ENCODE measurements at places on chromosomes 3 and 15. TPM values are rescaled to one million over a fixed set of nuclear protein-coding genes. Genes with fewer than 3 reads are reported as not detected.

DNA sequence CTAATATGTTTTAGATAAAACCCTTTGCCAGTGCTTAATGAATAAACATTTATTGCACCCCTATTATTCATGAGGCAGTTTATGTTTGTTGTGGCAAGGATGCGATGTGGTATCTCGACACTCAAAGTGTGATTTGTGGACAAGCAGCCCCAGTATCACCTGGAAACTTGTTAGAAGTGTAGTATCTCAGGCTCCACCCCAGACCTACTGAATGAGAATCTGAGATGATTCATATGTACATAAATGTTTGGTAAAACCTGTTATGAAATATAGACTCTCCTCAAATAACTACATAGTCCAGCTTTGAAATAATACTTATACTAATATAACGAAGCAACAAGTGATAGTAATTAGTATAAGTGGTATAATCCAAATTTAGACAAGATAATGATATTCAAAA lies 914.8 kb downstream of the TUSC7 start:
- no peaks in the 10 kb centered on the region for H3K27me3 ChIP-seq

GRCh38 chr3:24943961-24944360 lies 449.3 kb upstream of the THRB start:
- H3K36me3 ChIP-seq = no peaks in the 10 kb centered on the region
- no peaks in the 10 kb centered on the region for H3K4me1 ChIP-seq
- H3K27ac ChIP-seq = no peak overlapping the region
- H3K4me3 ChIP-seq = no peak overlapping the region
- H3K27me3 ChIP-seq = no peaks in the 10 kb centered on the region

GRCh38 chr15:98889930-98890695 lies 117.5 kb downstream of the PGPEP1L start:
- H3K27ac ChIP-seq = no peak overlapping the region
- H3K4me1 ChIP-seq = peaks cover 3% of the 10 kb centered on the region
- peaks cover 15% of the 10 kb centered on the region for H3K36me3 ChIP-seq
- no peaks in the 10 kb centered on the region for H3K27me3 ChIP-seq
- DNase-seq = no peak

DNA sequence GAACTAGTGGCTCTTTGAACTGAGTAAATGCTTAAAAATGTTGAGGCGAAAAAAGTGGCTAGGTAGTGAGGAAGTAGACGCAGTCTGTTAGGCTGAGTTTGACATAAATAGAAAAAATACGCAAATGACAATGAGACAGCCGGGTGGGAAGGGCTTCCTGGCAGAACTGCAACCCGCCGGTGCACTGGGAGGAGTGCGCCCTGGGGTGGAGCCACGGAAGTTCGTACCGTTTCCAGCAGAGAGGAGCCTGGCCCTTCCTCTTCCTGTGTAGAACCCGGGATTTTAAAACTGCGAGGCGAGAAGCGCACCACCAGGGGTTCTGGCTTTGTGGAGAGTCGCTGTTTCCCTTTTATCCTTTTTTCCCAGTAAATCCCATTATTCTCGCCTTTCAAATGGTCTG lies 602.6 kb downstream of the PYDC2 start:
- H3K4me3 ChIP-seq = no peak overlapping the region
- H3K27me3 ChIP-seq = no peaks in the 10 kb centered on the region
- no peak for DNase-seq
- H3K27ac ChIP-seq = no peak overlapping the region

DNA sequence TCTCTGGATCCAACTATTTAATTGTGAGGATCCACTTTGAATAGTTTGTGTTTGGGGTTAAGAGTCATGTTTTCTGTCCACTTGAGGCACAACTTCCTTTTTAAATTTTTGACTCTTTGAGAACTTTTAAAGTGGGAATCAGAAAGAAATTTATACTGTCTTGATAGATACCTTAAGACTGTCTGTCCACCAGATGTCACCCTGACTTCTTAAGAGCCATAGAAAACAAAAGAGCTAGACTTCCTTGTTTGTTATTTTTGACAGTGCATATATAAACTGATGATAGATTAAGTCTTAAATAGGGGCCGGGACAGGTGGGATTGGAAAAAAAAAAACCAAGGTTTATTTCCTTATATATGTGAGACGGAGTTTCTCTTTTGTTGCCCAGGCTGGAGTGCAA lies 52.1 kb upstream of the WDR72 start:
- no peak overlapping the region for H3K27ac ChIP-seq
- no peaks in the 10 kb centered on the region for H3K36me3 ChIP-seq
- no peaks in the 10 kb centered on the region for H3K27me3 ChIP-seq
- H3K4me1 ChIP-seq = no peaks in the 10 kb centered on the region
- no peak overlapping the region for H3K4me3 ChIP-seq

GRCh38 chr3:177426878-177427495 lies 229.7 kb upstream of the TBL1XR1 start:
- H3K27ac ChIP-seq = no peak overlapping the region
- peaks cover 7% of the 10 kb centered on the region for H3K4me1 ChIP-seq
- no peaks in the 10 kb centered on the region for H3K27me3 ChIP-seq
- no peaks in the 10 kb centered on the region for H3K36me3 ChIP-seq

- no peak overlapping the region for H3K27ac ChIP-seq
- H3K36me3 ChIP-seq = no peaks in the 10 kb centered on the region
- no peak for DNase-seq
- peaks cover 20% of the 10 kb centered on the region for H3K4me1 ChIP-seq
Measured at GRCh38 chr3:134376385-134376765, 2.1 kb upstream of the AMOTL2 start.

- H3K4me1 ChIP-seq = peaks cover 27% of the 10 kb centered on the region
- H3K4me3 ChIP-seq = no peak overlapping the region
- peaks cover 25% of the 10 kb centered on the region for H3K36me3 ChIP-seq
- no peak for DNase-seq
Measured at GRCh38 chr15:90228960-90229359, 4.8 kb downstream of the CIB1 start.

- no peak overlapping the region for H3K27ac ChIP-seq
- H3K27me3 ChIP-seq = no peaks in the 10 kb centered on the region
- H3K4me3 ChIP-seq = no peak overlapping the region
- no peaks in the 10 kb centered on the region for H3K36me3 ChIP-seq
- DNase-seq = no peak
Measured at GRCh38 chr3:156808025-156808424, 18.1 kb upstream of the LEKR1 start.

Gene SPTSSB
- not detected for total RNA-seq

Gene PLA1A
- 12.0 TPM for total RNA-seq

Gene SLC27A2
- total RNA-seq = 0.21 TPM

Data from tibial nerve (tissue), 4 donors.